NCI-H2081 treated with DMSO at 0.1 percent for 48 hours (cell line): ENCODE measurements at places on chromosomes 7 and 10.

- no peak for DNase-seq
Measured at GRCh38 chr7:156751319-156751718, 110.7 kb downstream of the RNF32 start.

DNA sequence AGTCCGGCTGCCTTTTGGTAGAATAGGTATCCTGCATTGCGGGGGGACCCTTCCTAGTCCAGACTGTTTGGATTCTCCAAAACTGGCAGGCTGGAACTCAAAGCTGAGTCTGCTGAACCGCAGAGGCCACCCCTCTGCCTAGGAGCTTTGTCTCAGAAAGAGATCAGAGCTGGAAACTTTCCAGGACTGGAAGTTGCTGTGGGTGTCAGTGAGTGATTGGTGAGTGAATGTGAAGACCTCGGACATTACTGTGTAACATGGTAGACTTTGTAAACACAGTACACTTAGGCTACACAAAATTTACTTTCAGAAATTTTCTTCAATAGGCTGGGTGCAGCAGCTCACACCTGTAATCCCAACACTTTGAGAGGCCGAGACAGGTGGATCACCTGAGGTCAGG, 103.8 kb downstream of the DNAJC1 start:
- DNase-seq, result no peak

- no peak for DNase-seq
Measured at GRCh38 chr10:107618504-107618994, 454.0 kb upstream of the SORCS1 start.

GRCh38 chr10:126661356-126661755, 9.1 kb downstream of the C10orf90 start:
- DNase-seq, result no peak

DNA sequence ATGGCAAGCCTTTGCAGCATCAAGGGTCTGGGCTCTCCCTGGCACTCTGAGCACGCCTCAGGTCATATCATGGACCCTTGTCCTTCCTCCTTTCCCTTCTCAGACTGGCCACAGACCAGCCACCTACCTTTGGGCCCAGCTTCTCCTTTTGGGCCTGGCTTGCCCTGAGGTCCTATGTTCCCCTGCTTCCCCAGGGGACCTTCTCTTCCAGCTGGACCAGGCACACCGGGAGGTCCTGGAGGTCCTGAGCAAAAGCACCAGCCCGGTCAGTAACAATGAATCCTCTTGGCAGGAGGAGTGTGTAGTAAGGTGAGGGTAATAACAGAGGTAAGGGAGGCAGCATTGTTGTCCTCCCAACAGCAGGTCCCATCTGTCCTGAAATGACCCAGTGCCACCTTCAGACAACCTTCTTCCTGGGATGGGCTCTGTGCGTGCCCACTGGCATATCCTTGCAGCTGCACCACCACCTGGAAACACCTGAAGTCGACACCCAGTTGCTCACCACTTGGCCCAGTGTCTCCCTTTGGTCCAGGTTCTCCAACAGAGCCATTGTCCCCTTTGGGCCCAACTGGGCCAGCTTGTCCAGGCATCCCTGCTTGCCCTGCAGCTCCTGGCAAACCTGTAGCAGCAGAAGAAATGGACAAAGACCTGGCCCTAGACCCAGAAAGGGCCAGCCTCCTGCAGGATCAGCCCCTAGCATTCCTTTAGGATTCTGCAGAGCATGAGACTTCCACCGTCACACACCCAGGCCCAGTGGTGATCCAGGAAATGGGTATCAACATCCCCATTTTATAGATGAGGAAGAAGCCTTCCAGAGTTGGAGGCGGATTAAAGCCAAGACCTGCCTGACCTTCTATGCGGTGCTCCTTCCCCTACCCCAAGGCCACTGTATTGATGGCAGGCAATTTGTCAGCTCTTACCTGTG, 6.4 kb downstream of the SFTPD start:
- no peak for DNase-seq
